ENCODE measurements at places on chromosomes 3 and 15. TPM values are rescaled to one million over a fixed set of nuclear protein-coding genes. Genes with fewer than 3 reads are reported as not detected.

The TGM5 gene
- total RNA-seq, result not detected

The DLEC1 gene
- total RNA-seq, result not detected

The ANKRD63 gene
- total RNA-seq, result not detected

- no peak for DNase-seq
Observed at GRCh38 chr3:57787867-57788623, 31.9 kb downstream of the SLMAP start.

GRCh38 chr3:50268276-50268675, 671 bp upstream of the SEMA3B start:
- no peak for DNase-seq

GRCh38 chr3:178827285-178827856, 244.2 kb downstream of the ZMAT3 start:
- DNase-seq, result no peak

DNA sequence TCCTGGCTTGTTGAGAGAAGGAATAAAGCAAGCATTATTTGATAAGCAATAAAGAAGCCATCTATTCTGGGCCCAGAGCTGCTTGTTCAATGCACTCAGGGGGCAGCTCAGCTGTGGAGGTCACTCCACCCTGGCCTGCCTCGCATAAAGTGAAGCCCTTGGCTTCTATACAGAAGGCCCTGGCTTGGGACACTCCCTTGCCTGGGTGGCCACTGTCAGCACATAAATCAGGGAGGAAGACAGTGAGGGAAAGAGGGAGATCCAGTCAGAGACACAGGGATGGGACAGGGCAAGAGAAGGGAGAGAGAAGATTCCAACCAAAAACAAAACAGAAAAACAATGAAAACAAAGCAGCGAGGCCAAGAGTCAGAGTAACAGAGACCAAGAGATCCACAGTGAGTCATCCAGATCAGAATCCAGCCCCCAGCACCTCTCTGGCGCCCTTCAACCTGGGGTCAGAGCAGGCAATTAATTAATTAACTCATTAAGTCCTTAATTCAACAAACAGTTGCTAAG, 11.8 kb downstream of the INSYN1 start:
- DNase-seq, result no peak

- no peak for DNase-seq
Observed at GRCh38 chr15:89095556-89095955, 7.3 kb downstream of the ABHD2 start.

Data from HFFc6 (cell line).